Germinal center (tissue), 1 donor: ENCODE measurements at places on chromosomes 2 and 18.

DNA sequence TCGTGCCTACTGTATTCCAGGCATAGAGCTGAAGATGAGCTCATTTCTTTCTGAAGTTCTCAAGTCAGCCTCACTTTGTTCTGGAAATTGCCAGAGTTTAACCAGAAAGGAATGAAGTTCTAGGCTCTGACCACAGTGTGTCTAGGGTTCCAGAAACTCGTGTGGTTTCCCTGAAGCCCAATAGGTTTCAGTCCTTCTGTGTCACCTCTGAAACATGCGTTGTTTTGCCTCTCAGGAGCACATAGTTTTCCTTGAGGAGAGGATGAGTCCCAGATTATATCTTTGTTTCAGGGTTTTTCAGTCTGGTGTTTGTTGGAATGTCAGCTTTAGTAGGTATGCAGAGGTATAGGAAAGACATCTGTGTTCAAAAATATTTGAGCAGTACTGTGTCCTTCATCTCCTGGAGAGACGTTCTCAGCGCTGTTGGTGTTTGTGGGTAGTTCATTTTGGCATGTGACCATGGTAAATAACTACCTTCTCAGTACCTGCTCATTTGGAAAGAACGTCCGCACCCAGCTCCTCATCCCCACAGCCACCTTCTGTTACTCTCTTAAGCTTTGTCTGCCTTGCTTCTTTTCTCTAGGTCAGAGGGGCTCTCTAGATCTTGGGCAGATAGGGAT lies 56.6 kb downstream of the RALBP1 start:
- no peak for DNase-seq

- DNase-seq, result no peak
These were observed 232.3 kb upstream of the CHAC2 start for GRCh38 chr2:53535234-53535840.

GRCh38 chr2:150981826-150982225 lies 279.8 kb downstream of the RBM43 start:
- DNase-seq, result no peak

DNA sequence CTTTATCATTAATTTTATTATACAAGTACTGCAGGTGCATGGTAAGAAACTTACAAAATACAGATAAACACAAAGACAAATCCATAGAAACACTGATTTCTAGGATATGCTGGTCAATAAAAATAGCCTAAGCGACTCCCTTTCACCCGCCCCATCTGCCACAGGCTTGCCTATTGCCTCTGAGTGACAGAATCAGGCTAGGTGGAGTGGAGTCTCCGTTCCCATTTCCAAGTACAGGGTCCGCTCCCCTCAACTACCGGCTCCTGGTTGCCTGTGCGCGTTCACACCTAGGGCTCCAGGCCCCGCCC lies 201 bp upstream of the TRAPPC12 start:
- no peak for DNase-seq

DNA sequence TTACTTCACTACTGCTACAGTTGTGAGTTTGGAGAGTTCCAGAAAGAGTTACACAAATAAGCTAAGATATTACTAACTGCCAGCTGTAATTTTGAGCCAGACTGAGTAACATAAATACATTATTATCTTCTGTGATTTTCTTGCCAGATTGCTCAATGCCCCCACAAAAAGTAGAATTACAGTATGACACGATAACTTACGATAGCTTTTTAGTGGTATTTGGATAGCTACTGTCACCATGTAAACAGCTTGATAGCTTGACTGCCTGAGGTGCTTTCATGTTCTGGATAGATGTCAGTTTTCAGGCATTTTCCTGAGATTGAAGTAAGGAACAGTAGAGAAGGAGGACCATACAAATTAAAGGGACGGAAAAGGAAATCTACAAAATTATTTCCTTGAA lies 533.3 kb downstream of the SOCS6 start:
- no peak for DNase-seq

- DNase-seq, result no peak
These were observed 521.0 kb upstream of the RAB6C start for GRCh38 chr2:129458436-129458835.

DNA sequence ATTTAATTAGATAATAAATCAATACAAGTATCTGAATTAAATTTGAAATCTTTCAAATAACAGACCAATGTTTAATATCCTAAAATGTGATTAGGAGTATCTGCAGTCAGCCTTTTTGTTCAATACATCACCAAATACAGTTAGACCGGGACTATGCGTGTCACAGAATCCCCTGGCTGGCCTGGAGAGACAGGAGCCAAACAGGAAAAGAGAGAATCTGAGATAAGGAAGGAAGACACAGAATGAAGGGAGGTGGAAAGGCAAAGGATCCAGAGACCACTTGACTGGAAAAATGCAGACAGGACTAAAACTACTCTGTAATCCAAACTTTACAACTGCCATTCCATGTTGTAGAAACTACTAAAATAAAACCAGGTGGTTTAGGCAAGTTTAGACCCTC lies 66.3 kb downstream of the SIGLEC15 start:
- no peak for DNase-seq

GRCh38 chr18:48167897-48168253 lies 237.4 kb upstream of the SMAD2 start:
- no peak for DNase-seq

DNA sequence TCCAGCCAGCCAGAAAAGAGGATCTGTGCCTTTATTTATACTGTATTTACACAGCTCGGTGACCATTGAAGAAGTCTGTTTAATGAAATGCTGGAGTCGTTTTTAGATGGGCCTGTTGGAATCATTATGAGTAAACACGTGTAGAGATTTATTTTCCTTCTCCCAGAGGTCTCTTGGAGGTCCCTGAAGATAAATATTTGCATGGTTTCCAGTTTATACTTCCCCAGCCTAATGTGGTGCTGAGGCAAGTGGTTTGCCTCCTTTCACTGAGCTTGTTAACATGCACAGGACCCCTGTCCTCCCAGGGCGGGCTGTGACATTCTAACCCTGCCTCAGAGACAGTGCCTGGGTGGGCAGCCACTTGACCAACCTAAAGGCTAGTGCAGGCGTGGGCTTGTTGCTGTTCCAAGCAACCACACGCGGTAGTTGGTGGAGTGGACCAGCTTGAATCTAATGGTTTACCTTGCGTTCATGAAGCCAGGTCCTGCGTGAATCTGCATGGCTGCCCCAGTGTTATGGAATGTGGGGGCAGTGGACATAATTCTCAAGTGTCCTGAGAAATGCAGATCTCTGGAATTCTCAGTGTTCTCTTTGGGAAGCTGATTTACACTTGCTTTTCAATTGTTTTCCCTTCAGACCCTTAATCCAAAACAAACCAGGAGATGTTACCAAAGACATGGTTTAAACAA lies 130.2 kb upstream of the DLX2 start:
- DNase-seq, result no peak
